ENCODE measurements at places on chromosomes 12 and 14.

DNA sequence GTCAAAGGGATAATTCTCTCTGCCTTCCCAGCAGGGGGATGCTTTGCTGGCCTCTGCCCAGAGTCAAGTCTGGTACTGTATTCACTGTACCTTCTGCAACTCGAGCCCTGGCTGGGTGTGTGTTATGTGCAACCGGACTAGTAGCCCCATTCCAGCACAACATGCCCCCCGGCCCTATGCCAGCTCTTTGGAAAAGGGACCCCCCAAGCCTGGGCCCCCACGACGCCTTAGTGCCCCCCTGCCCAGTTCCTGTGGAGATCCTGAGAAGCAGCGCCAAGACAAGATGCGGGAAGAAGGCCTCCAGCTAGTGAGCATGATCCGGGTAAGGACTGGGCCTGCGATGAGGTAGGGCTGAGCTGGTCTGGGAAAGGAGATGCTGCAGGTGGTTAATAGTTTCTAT lies 3.3 kb downstream of the RNF31 start:
- no peak for DNase-seq

- no peak for DNase-seq
Observed at GRCh38 chr12:32024884-32025592, 65.8 kb downstream of the RESF1 start.

- no peak for DNase-seq
Observed at GRCh38 chr12:122867691-122868461, 28.0 kb downstream of the VPS37B start.

DNA sequence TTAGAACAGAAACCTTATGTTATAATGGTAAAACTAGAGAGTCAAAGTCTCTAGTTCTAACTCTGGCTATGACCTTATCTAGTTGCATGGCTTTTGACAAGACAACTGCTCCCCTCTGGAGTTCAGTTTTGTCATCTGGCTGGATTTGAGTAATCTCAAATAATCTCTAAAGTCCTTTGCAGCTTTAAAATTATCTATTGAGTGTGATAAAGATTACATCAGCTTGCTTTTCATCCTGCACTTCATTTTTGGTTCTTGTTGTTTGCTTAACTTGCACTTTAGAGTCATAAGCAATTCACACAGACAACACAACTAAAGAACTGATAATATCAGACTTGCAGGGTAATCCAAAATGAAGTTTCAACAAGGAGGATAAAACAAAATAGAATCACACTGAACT lies 2.3 kb downstream of the AKAP5 start:
- DNase-seq = no peak

DNA sequence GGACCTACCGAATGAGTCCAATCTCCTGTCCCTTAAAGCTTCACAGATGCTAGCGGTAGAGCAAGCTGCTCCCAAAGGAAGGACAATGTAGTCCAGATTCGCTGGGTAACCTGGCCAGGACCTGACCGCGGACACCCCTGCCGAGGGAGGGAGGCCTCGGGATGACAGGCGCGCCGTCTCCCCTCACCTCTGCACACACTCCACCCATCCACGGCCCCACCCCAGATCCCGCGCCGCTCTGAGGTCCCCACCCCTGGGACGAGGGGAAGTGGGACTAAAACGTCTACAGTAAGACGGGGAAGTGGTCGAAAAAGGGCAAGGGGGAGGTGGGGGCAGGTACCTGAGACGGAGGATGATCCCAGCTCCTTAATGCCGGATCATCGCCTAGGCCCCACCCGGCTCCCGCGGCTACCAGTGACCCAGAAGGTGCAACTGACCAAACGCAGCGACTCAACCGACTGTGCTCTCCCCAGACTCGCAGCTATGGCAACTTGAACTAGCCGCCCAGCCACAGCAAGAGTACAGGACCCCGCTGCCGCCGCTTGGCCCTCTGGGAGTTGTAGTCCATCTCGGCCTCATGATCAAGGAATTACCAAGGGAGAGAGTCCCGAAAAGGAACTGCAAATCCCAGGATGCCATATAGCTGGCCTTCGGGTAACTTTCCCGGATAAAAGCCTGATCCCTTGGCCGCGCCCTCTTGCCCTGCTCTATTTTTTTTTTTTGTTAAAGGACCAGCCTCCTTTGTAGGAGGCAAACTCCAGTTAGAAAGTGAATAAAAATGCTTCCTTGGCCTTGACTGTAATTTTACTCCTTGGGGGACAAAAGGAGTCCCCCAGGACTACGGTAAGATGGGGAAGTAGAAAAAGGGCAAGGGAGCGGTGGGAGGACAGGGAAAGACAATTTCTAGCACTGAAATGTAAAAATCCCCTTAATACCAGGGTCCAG lies at the start of gene CEP128:
Gene CEP128, minus strand, starts transcription at position 498 of the 945 bp plus-strand sequence.
- DNase-seq = peak; percentile 78

- no peak for DNase-seq
Observed at GRCh38 chr14:89814126-89814525, 140.4 kb downstream of the EFCAB11 start.

DNA sequence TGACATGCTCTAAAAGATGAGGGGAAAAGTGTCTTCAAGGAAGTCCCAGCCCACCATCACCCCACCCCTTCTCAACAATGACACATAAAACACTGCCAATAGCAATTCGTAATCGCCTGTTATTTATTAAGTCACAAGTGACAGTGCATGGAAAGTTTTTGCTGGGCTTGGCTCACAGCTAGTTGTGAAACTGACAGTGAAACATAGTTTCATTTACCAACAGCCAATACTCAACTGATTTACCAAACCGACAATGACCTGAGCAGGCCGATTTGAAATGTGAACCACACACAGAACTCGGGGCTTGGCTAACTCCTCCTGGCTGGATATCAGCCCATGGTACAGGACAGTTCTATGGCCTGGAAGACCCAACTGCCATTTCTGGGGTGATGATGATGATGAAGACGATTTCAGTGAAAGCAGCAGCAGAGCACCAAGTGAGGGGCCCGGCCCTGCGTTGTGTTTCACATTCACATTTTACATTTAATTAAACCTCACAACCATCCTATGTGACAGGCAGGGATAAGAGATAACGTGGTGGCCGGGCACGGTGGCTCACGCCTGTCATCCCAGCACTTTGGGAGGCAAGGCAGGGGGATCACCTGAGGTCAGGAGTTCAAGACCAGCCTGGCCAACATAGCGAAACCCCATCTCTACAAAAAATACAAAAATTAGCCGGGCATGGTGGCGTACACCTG lies 42.7 kb downstream of the CAMKK2 start:
- DNase-seq = no peak

DNA sequence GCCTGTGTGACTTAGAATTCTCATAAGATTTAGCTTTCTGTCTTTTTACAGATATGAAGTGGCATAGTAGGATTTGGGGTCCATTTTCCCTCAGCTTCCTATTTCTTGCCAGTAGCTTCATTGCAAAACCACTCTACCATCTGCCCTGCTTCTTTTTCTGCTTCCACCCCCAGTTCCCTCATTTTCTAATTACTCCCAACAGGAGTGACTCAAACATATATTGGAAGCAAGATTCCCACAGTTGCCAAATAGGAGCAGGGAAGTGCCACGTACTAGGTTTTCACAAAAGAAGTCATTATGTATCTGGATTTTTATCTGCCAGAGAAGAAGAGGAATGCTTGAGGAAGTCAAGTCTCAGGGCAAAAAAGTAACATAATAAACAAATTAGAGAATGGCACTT lies 64.1 kb downstream of the ANO4 start:
- DNase-seq = no peak

DNA sequence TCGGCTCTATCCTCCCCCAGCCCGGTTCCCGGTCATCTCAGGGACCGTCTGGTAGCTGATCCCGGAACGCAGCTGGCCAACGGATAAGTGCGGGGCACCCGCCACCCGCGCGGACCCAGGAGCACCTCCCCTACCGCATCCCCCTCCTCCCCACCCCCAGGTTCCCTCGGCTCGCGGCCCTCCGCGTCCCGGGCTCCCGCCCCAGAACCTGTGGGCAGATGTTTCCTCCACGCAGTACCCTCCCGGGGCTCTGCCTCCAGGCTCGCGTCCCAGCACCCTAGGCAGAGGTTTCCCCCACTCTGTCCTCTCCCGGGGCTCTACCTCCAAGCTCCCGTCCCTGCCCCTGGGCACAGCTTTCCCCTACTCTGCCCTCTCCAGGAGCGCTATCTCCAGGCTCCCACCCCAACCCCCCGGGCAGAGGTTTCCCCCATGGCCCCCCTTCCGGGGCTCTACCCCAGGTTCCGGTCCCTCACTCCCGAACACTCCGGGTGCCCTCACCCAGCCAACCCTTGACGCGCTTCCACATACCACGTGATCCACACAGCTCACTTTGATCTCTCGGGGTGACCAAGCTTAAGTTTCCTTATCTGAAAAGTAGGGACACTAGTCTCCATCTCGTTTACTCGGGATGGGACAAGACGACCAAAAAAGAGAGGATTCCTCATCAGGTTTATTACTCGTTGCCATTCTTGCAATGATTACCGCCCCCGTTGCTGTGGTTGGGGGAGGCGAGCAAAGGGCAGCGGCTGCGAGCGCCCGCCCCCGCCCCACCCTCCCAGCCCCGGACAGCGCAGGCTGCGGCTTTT lies at the start of gene CCDC38:
Gene CCDC38, minus strand, starts transcription at position 91 of the 806 bp plus-strand sequence. CDS start 6,105 bp downstream, outside the sequence.
- DNase-seq = peak; percentile 79

GRCh38 chr14:64838656-64839055 lies 41.1 kb downstream of the SPTB start:
- no peak for DNase-seq

- DNase-seq = peak; percentile 19
Observed at GRCh38 chr12:113912760-113913329, 53.3 kb downstream of the RBM19 start.

- no peak for DNase-seq
Observed at GRCh38 chr14:69667938-69668335, 56.5 kb downstream of the SUSD6 start.

DNA sequence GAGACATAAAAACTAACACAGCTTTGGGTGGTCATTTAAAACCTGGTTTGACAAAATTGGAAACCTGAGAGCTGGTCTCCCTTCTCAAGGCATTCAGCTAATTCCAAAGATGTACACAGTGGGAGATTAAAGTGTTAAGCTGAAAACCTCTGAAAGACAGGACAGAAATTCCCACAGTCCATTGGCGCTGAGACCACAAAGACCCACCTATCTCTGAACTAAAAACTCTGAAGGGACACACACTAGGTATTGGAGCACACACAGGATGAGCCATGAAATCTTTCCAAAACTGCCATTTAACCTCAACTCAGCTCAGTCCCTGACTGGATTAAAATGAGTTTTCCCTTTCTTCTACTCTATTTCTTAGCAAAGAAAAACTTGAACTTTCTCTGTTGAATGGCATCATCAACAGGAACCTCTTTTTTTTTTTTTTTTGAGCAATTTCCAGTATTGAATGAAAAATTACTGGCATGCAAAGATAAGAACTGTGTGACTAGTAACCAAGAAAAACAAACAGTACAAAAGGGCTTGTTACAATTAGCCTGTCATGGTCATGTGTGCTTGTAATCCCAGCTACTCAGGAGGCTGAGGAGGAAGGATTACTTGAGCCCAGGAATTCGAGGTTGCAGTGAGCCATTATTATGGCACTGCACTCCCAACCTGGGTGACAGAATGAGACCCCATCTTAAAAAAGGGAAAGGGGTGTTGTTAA lies 82.4 kb downstream of the IPO8 start:
- no peak for DNase-seq

GRCh38 chr12:19220852-19221466 lies 91.4 kb downstream of the PLEKHA5 start:
- no peak for DNase-seq

DNA sequence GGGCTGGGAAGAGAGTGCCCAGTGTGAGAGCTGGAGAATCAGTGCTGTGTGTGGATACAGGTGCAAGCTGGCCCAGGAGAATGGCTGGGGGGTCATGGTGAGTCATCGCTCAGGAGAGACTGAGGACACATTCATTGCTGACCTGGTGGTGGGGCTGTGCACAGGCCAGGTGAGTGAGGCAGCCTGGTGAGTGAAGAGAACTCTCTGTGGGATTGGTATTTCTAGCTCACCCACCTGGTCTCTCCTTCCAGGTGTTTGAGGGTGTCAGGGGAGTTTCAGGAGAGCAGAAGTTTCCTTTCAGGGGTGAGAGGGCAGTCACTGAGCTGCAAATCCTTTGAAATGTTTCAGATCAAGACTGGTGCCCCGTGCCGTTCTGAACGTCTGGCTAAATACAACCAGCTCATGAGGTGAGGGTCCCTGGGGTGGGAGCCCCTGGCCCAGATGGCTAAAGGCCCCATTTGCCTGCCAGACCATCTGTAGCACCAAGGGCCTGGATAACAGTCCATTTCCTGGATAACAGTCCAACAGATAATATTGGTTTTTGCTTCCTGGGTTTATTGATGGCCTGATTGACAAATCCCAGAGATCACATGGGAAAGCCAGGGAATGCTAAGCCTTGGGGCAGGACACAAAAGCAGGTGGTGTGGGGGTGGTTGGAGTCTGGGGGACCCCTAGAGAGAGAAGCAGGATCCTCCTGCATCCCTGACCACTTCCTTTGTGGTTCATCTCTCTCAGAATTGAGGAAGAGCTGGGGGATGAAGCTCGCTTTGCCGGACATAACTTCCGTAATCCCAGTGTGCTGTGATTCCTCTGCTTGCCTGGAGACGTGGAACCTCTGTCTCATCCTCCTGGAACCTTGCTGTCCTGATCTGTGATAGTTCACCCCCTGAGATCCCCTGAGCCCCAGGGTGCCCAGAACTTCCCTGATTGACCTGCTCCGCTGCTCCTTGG lies 5.5 kb upstream of the ATN1 start:
- DNase-seq = no peak

- DNase-seq = peak; percentile 37
Observed at GRCh38 chr14:81464253-81465002, 64.3 kb upstream of the STON2 start.

DNA sequence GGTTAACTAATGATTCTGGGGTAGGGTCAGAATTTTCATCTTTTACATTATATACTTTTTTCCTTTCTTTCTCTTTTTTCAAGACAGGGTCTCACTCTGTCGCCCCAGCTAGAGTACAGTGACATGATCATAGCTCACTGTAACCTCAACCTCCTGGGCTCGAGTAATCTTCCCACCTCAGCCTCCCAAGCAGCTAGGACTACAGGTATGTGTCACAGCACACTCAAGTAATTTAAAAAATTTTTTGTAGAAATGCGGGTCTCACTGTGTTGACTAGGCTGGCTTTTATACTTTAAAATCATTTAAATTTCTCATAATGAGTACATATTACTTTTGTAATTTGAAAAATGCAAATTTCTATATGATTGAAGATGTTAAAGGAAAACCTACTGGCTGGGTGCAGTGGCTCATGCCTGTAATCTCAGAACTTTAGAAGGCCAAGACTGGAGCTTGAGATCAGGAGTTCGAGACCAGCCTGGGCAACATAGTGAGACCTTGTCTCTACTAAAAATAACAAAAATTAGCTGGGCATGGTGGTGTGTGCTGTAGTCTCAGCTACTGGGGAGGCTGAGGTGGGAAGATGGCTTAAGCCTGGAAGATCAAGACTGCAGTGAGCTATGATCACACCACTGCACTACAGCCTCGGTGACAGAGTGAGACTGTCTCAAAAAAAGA lies 25.7 kb downstream of the R3HDM2 start:
- no peak for DNase-seq

DNA sequence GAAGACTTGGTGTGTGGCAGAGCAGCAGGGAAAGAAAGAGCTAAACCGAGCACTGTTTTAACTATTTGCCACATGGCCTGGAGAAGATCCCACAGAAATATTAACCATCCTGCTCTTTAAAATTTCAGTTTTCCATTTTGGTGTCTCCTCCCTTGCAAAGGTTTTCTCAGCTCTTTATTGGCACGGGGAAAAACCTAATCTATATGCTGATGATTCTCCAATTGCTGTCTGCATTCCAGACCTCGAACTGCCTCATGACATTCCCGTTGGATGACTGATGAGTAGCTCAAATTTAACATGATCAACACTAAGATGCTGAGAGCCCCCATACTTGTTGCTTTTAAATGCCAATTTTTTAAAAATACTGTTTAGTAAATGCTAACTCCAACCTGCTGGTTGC lies 115.0 kb downstream of the EMP1 start:
- no peak for DNase-seq

Data from stimulated activated naive CD4-positive, alpha-beta T cell (primary cell).